ENCODE measurements at places on chromosomes 5 and 9. TPM values are rescaled to one million over a fixed set of nuclear protein-coding genes. Genes with fewer than 3 reads are reported as not detected.
A peak's percentile ranks its signal among the peaks of the same experiment; 100 is the strongest.

DNA sequence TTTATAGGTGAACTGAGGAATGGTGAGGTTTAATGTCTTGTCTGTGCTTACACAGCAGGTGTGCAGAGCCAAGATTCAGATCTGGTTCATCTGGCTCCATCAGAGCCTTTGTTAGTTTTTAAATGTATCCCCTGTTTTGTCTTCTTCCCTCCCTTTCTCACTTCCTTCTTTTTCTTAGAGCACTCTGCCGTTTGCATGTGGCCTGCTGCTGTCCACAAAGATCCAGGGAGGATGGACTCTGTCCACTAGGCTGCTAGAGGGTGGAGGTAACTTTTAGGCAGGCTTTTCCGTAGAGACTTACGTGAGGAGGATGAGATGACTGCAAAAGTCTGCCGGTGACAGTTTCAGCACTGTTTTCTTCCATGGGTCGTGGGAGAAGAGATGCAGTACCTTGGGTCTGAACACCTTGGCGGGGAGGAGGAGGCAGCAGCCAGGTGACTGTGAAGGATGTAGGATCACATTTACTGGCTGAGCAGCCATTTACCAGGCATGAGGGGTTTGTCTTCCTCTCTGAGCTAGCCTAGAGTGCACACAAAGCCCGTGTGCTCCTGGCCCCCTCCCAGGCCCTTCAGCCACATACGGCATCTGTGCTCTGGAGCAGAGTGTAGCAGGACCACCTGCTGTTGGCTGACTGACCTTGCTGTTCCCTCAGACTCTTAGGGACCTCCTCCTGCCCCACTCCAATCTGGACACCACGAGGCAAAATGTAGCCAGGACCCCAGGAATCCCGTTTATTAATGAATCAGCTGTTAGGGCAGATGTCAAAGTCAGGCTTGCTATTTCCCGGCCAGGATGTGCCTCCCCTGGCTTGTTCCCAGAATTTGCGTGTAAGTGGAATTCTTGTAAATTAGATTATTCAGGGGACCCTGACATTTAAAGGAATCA, 1.8 kb downstream of the NTMT1 start:
- peaks cover 48% of the 10 kb centered on the region for H3K4me1 ChIP-seq
- H3K27me3 ChIP-seq, result no peaks in the 10 kb centered on the region
- H3K27ac ChIP-seq, result peak overlapping the region; percentile 51

DNA sequence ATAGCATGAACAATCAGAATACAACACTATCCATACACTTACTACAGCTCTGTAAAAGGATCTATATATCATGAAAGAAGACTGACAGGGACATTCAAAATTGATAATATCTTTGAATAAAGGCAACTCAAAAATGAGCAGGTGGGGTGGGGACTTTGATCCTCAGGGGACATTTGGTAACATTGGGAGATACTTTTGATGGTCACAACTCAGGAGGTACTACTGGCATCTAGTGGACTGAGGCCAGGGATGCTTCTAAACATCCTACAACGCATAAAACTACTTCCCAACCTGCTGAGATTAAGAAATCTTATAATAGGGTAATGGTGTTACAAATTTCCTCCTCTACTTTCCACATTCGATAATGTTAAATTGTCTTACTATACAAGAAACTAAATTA, 243.9 kb downstream of the ARL15 start:
- H3K4me1 ChIP-seq, result no peaks in the 10 kb centered on the region
- no peak overlapping the region for H3K4me3 ChIP-seq
- H3K27me3 ChIP-seq, result no peaks in the 10 kb centered on the region
- DNase-seq, result no peak

DNA sequence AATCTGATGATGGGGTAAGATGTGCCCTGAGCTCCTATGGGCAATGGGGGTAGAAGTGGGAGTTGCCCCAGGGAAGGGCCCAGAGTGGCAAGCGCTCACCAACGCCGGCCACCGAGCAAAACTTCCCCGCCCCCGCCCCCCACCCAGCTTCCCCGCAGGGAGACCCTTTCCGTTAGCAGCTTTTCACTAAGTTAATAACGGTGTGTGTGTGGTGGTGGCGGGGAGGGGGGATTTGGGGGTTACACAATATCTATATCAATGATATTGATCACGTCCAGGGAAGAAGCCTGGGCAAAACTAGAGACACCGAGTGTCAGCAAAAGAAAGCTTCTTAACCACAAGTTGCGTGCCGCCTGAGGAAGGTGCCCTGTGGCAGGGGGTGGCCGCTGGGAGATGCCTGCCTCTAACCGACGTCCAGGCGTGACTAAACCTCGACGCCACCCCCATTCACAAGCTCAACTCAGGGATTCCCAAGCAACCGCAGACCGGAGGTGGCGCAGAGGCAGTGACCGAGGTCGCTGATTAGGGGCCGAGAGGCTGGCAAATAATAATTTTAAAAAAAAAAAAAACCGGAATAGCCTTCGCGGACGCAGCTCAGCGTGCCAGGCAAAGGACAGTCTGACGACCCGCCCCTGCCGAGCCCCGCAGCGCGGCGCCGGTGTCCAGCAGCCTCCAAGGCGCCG, 222.6 kb downstream of the MEF2C start:
- no peak for DNase-seq
- H3K27me3 ChIP-seq, result peaks cover 55% of the 10 kb centered on the region
- peak overlapping the region; percentile 52 for H3K4me3 ChIP-seq
- H3K27ac ChIP-seq, result no peak overlapping the region
- H3K36me3 ChIP-seq, result peaks cover 3% of the 10 kb centered on the region
- peaks cover 15% of the 10 kb centered on the region for H3K4me1 ChIP-seq

DNA sequence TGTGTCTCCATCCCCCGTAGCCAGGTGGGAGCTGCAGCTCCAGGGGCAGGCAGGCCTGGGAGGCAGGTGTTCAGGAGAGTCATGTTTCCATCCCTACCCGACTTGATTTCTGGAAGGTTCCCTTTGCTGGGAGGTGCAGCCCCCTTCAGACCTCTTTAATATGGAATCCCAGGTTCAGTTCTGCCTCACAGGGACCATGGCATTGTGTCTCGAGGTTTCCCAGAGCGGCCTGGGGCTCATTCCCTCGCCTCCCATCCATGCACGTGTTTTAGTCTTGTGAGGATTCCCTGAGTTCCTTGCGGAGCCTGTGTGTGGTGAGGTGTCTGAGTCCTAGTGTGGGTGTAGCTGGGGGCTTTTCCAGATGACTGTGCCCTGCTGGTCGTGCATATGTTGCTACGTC, 16.5 kb upstream of the AHRR start:
- H3K36me3 ChIP-seq, result peaks cover 10% of the 10 kb centered on the region
- no peak overlapping the region for H3K27ac ChIP-seq
- DNase-seq, result no peak
- no peaks in the 10 kb centered on the region for H3K27me3 ChIP-seq
- H3K4me3 ChIP-seq, result no peak overlapping the region
- peaks cover 9% of the 10 kb centered on the region for H3K4me1 ChIP-seq

DNA sequence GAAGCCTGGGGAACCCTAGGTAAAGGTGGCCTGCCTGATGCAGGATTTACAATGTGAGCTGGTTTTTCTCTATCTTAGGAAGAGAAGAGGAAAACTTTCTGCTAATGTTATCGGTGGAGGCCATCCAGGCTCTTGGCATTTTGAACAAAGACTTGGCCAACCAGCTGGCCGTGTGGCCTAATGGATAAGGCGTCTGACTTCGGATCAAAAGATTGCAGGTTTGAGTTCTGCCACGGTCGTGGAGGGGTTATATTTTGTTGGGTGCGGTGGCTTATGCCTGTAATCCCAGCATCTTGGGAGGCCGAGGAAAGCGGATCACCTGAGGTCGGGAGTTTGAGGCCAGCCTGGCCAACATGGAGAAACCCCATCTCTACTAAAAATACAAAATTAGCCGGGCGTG, 9.6 kb downstream of the C9orf152 start:
- peaks cover 14% of the 10 kb centered on the region for H3K27me3 ChIP-seq
- no peak overlapping the region for H3K27ac ChIP-seq
- DNase-seq, result no peak

DNA sequence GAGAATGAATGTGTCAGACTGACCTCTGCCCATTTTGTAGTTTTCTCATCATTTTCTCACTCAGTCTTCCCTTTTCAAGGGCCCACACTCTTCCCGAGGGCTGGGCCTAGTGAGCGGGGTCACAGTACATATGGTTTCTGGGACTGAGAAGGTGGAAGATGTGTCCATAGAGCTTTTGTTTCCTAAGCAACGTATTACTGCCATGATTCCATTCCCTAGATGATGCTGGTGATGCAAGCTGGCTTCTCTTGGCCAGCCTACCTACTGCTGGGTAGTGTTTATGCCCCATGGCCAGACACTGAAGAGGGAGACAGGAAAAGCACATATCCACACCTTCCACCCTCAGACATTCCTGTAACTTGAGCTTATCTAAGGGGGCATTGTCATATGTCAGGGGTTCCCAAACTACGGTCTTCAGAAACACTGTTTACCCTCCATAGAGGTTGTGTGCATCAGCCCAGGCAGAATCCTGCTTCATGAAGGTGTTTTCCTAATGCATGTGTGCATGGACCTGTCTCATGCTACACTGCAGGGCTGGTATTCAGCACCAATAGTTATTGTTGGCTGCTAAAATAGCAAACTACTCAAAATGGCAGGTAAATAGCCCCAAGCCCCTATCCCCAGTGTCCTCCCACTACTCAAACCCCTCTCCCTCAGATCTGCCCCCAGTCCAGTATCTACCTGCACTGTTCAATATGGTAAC, 9.5 kb downstream of the IRF1 start:
- H3K27me3 ChIP-seq, result no peaks in the 10 kb centered on the region
- H3K27ac ChIP-seq, result peak overlapping the region; percentile 57
- DNase-seq, result no peak
- peaks cover 48% of the 10 kb centered on the region for H3K36me3 ChIP-seq

- no peak overlapping the region for H3K27ac ChIP-seq
- H3K27me3 ChIP-seq, result peaks cover 6% of the 10 kb centered on the region
- H3K4me3 ChIP-seq, result no peak overlapping the region
Measured at GRCh38 chr9:120366644-120367019, 213.3 kb downstream of the CDK5RAP2 start.

IFNB1 gene
- total RNA-seq, result not detected

FAM114A2 gene
- total RNA-seq, result 31.2 TPM

CYLC2 gene
- total RNA-seq, result not detected

SLCO6A1 gene
- total RNA-seq, result not detected

ZNF366 gene
- total RNA-seq, result not detected

EIF4E1B gene
- total RNA-seq, result not detected

EEIG1 gene
- total RNA-seq, result 53.3 TPM

SPATA31D4 gene
- total RNA-seq, result not detected

Data from activated T-helper 2 cell treated with anti-CD3 and anti-CD28 coated beads, Interferon-gamma antibody, Interleukin-2, Interleukin-4, amounts not matched to agents 10 μg/mL and 5 μg/mL and 100 μg/mL, durations not matched to agents 14 hours and 24 hours and 36 hours (primary cell).